Activated CD4-positive, alpha-beta T cell treated with anti-CD3 and anti-CD28 coated beads, Interleukin-2, amount 50 U/mL, for 24 hours (primary cell): ENCODE measurements at places on chromosomes 7 and 10.

GRCh38 chr10:115001506-115002381, 63.7 kb downstream of the TRUB1 start:
- no peak for DNase-seq

DNA sequence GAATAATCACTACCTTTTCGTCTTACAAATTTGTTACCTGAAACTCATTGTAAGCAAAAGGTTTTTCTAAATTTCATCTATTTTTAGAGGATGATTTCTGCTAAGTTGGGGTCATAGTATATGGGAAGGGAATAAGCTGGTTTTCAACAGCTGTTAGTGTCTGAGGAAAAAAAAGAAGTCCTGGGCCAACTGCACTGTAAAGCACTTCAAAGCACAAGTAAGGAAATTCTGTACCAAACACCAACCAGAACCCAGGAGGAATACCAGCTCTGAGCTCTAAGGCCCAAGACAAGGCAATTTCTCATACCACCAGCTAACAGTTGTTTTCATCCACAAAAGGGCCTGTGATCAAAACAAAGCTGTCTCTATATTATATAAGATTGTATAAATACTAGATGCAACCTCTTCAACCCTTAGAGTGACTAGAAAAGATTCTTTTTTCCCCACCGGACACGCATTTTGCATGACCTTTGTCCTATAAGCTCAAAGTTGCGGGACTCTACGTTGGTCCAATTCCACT, 6.1 kb upstream of the MEOX2 start:
- no peak for DNase-seq

DNA sequence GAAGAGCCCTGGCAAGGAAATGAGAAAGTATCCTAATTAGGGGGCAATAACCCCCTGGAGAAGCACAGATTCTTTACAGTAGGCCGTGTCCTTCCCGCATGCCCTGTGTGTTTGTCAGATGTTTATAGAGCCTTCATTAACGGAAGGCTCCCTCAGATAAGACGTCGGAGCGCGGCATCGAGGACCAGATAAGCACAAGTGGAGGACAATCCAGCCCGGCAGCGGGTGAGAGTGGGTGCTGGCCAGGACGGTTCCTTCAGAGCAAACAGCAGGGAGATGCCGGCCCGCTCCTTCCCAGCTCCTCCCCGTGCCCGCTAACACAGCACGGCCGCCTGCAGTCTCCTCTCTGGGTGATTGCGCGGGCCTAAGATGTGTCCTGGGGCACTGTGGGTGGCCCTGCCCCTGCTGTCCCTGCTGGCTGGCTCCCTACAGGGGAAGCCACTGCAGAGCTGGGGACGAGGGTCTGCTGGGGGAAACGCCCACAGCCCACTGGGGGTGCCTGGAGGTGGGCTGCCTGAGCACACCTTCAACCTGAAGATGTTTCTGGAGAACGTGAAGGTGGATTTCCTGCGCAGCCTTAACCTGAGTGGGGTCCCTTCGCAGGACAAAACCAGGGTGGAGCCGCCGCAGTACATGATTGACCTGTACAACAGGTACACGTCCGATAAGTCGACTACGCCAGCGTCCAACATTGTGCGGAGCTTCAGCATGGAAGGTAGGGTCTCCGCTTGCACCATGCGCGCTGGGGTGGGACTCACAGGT, at the start of gene GDF2:
Gene GDF2, plus strand, starts transcription at position 155 of the 762 bp plus-strand sequence. Its CDS starts 215 bp downstream, at position 370.
- DNase-seq, result no peak

DNA sequence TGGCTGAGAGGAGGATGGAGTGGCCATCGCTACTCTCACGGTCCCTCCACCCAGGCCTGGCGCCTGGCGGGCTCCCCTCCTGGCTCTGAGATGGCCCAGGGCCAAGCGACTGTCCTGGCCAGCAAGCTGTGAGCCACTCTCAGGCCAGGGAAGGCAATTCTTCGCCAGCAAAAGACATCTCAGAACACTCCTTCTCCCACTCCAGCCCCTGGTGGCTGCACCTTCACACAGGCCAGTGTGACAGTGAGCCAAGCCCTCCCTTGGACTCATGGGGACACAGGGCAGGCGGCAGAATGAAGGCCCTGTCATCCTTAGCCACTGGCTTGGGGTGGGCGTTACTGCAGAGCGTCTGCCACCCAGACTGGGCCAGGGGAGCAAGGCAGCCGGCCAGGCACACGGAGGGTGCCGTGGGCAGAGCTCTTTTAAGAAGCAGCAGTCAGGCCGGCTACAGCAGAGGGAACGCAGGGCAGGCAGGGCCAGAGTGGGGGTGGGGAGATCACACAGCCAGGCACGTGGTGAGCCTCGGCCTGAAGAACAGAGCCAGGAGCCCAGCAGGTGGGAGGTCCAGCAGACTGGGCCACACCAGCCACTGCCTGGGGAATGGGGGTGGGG, 14.4 kb downstream of the STK32C start:
- DNase-seq, result no peak

DNA sequence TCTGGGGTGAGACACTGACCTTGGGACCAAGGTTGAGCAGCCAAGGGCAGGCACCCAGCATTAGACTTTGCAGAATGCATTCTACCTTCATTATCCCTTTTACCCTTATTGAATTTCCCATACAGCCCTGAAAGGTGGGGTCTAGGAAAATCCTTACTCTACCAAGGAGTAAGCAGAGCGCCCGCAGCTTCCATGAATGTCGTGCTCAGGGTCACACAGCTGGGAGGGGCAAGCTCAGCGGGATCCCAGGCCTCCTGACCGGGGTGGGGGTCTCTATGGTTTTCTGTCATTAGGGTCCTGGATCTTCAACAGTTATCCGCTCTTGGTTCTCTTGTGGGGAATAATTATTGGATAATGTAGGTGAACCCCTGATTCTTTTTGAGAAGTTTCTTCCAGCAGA, 30.7 kb upstream of the BTBD16 start:
- DNase-seq, result no peak

DNA sequence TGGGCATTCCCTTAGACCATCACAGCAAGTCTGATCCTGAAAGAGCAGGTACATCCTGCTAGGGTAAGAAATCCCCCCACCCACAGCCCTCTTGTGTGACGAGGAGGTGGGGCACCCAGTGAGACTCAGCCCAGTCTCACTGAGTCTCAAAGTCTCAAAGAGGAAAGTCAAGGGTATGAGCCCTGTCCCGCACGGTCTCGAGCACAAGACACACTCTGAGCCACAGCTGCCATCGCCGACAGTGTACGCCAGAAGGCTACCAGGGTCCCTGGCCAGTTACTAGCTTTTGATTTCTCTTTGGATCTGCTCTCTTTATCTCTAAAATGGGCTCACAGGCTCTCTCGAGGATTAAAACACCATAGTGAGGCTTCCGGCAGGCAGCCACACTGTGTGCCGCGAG, 190.2 kb downstream of the TNS3 start:
- no peak for DNase-seq

DNA sequence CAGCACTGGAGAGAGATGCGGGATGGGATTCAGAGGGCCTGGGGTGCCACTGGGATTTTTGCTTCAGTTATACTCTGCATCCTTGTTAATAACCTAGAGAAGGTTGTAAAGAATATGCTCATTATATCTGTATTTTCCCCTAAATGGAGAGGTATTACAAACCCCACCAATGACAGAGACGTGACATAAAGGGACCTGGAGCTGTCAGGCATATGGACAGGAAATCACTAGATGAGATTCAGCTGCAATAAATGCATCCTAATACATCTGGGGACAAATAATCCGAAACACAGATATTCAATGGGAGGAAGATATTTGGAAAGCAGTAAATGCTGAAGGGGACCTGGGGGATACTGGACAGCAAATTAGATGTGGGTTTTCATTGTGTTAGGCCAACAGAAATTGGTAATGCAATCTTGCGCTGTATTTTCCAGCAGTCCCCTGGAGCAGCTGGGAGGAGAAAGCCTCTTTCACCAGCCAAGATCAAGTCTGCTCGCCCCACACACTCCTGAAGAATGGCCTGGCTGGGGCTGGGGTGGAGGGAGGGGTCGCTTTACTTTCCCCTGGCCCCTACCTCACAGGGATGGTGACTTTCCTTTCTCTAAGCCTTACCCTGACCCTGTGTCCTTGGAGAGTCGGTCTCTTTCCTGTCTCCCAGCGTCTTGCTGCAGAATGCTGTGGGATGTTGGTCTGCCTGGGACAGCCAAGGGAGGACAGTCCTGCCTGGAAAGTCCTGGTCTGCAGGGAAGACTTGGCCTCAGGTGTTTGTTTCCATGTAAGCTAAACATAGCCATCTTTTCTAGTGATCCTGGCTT, 653.8 kb downstream of the LRMDA start:
- no peak for DNase-seq

- DNase-seq, result no peak
These were observed 14.3 kb downstream of the GHRHR start for GRCh38 chr7:30977896-30978564.

DNA sequence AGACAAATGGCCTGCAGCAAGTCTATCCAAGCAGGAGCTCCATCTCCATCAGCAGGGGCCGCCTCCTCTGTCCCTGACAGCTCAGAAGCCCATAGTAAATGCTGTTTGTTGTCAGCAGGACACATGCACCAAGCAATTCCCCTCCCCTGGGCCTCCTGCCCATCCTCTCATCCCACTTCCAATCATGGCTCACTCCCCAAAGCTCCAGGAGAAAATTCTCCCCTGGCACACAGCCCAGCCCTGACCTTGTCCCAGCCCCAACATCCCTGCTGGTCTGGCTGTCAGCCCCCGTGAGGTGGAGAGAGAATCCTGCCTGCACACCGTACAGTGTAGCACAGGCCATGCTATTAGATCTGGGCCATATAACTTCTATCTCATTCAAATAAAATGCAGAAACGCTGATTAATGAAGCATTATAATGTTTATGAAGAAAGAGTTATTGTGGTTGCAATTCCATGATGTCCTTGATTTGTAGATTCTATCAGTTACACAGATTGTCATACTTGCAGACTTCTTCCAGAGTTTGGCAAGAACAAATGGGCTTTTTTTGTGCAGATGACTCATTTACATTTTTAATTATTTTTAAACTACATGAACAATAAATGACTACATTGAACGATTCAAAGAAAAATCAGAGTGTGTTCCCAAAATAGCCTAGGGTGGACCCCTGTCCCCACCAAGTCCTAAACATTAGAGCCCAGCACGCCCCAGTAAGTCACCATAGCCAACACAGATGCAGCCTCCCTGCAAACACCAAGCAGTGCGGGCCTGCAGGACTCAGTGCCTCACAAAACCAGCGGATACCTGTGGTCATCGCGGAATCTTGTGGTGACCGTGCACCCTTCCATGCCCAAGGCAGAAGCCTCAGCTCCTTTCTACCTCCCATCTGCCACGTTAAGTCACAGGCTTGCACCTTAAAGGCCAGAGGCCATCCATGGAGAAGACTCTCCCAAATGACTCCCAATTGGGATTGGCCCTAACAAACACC, 70.1 kb downstream of the COBL start:
- no peak for DNase-seq

DNA sequence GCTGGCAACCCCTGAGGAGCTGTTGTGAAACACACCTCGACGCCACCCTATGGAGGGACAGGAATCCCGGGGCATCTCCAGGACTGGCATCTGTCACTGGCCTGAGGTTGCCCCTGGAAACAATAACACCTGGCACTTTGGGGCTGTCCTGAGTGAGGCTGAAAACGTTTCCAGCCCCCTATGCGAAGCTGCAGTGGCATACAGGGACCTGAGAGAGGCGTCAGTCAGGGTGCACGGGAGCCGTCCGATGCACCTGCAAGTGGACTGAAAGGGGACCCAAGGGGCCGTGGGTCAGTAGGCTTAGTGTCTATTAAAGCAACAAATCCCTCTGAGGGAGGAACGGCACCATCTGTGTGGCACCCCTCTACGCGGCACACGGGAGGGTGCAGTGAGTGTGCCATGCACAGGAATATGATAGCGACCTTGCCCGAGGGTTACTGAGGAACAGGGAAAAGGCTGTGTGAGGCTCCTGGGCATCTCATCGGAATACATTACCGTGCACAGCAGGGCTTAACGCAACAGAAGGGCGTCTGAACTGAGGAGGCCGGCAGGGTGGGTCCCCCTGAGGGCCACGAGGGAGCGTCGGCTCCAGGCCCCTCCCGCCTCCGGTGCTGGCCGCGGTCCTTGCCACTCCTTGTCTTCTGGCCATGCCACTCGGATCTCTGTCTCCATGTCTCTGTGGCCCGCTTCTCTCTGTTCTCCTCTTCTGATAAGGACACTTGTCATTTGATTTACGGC, 50.4 kb downstream of the FOXL3 start:
- no peak for DNase-seq

DNA sequence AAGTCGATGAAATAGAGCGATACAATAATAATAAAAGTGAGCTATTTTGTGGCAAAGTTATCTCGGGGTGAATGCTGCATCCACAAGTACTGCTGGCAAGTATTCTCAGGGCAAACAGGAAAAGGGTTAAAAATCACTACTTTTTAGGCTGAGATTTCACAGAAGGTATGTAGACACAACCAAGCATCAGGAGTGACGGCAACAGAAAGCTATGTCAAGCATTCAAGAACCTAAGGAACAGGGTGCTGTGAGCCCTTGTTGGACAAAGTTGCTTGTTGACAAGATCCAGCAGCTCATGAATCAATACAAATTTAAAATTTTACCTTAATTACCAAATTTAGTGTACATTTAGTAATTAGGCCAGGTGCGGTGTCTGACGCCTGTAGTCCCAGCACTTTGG, 41.2 kb upstream of the C1QL3 start:
- DNase-seq, result no peak

DNA sequence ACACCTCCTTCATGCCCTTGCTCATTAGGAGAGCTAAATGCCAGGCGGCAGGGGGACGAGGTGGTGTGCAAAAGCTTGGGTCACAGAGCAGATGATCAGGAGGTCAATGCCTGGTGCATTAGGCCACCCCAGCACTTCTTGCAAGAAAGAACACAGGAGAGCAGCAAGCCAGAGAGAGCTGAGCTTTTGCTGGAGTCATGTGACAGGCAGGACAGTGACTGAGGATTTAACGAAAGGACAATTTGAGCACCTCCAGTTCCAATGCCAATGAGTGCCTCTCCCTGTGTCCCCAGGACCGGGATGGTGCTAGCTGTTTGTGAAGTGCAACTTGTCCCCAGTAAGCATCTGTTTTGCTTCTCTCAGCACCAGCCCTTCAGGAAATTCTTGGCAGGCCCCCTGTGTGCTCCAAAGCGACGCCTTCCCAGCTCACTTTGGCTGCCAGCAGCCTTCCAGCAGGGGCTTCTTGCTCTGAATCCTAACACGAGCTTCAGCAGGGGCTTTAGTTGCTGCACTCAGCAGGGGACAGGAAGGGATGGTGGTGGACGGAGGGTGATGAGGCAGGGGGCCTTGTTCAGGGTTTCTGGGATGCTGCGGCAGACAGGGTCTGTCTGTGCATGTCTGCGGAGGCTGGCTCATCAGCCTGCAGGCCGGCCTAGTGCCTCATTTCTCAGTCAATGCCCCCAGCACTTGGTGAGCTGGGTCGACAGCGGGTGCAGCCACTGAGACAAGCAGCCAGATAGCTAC, 368.1 kb downstream of the RPS24 start:
- no peak for DNase-seq
